Inflammatory macrophage treated with lipopolysaccharide for 1 hour (primary cell): ENCODE measurements at places on chromosomes 7 and 10.

GRCh38 chr10:89470628-89471027 lies 56.3 kb downstream of the IFIT5 start:
- no peak for DNase-seq

DNA sequence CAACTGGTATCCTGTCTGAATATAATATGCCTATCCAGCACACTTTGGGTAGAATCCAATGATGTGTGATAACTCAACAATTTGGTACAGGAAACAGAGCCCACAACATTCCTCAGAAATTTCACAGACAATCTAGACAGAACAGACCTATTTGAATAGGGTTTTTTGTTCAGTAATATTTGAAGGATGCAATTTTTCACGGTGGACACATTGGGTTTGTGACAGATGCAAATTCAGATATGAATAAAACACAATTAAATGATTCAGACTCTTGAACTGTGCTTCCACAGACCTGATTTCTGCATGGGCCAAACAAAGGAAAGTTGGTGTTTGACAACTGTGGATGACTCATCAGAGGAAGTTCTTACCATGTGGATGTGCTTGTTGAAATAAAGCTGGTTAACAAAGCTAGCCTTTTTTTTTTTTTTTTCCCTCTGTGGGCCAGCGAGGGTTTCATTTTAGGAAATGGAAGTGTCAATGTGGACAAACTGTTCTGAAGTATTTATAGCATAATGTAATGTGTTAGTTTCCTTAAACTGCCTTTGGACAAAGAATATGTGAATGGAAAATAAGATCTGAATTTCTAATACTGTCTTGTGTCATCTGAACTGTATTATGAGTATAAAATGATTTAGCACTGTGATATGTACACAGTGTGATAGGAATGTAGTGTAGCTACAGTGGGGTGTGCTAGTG lies 43.2 kb upstream of the FAM133B start:
- peak; percentile 93 for DNase-seq

GRCh38 chr10:35027567-35027966 lies 62.6 kb downstream of the CUL2 start:
- DNase-seq = peak; percentile 25

DNA sequence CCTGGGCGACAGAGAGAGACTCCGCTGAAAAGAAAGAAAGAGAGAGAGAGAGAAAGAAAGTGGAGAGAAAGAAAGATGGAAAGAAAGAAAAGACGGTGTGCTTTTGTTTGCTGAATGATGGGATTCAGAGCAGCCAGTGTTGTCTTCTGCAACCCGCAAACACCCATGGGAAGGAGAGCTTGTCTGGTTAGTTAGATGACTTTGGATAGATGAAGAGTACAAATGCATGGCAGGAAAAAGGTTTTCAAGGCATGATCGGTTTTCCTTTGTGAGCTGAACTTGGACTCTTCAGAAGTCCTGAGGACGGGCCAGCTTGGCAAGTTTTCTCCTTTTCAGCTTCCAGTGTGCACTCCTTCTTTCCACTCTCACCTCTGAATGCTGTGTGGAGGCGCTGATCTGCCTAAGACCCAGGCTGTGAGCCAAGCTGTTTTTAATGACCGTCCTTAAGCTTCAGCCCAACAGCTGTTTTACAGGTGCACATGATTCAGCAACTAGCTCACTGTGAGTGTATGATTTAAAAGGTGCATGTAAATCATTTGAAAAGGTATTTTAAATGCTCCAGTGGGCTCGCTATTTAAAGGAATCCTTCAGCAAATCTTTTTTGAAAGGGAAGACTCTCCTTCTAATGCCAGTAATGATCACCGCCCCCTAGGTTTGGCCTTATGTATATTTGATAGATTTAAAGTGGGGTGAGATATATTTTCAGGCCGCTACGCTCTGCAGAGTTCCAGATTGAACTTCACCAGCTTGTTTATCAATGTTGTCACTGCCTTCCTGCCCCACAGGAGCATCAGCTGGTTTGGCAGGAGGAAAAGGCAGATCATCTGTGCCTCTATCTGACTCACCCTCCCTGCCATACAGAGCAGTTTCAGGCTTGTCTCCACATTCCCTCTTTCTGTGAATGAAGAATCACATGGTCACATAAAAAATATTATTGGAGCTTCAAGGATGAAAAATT lies 115.0 kb downstream of the PLXDC2 start:
- DNase-seq = no peak

- DNase-seq = no peak
Observed at GRCh38 chr7:137669706-137670105, 177.1 kb downstream of the DGKI start.

DNA sequence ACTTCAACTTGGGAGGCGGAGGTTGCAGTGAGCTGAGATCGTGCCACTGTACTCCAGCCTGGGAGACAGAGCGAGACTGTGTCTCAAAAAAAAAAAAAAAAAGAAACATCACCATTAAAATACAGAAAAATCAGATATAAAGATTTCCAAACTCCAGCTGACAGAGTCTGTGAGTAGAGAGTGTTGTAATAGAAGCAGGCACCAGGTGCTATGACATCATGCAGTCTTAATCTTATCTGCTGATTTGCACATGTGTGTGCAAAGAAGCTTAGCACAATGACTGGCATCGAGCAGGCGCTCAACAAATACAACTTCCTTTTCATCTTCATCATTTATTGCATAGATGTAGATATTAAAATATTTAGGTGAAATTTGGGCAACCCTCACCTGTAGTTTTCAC lies 92.2 kb downstream of the PRKCQ start:
- DNase-seq = no peak

DNA sequence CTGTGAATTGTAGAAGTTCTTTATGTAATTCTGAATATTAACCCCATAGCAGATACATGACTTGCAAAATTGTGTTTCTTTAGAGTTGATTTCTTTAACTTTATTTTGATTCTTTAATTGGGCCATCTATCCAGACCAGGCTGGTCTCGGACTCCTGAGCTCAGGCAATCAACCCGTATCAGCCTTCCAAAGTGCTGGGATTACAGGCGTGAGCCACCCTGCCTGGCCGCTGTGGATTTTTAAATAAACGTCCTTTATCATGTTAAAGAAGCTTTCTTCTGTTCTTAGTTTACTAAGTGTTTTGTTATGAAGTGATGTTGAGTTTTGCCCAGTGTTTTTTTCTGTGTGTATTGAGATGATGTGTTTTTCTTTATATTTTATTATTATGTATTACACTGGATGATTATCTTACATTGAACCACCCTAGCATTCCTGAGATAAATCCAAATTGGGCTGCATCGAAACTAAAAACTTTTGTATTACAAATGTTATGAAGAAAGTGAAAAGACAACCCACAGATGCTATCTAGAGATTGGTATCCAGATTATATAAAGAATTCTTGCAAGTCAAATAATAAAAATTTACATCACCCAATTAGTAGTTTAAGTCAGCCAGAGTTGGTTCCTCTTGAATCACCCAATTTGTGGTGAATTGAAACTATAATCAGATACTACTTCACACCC lies 118.1 kb downstream of the TPST1 start:
- no peak for DNase-seq

- no peak for DNase-seq
Observed at GRCh38 chr7:132941905-132942304, 140.0 kb downstream of the CHCHD3 start.

GRCh38 chr10:113047963-113048781 lies 98.1 kb downstream of the TCF7L2 start:
- no peak for DNase-seq

DNA sequence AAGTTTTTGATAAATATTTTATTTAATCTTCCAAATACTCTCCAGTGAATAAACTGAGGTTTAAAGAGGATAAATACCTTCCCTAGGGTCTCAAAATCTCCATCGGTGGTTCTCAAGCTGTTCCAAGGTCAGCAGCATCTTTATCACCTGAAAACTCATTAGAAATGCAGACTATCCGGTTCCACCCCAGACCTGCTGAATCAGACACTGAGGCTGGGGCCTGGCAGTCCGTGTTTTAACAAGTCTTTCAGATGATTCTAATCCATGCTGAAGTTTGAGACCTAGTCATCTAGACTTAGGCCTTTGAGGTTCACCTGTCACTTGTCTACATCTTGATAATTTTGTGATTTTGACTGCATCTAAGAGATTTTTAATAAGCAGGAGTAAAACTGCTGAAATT lies 37.5 kb downstream of the PLEKHA8 start:
- no peak for DNase-seq

DNA sequence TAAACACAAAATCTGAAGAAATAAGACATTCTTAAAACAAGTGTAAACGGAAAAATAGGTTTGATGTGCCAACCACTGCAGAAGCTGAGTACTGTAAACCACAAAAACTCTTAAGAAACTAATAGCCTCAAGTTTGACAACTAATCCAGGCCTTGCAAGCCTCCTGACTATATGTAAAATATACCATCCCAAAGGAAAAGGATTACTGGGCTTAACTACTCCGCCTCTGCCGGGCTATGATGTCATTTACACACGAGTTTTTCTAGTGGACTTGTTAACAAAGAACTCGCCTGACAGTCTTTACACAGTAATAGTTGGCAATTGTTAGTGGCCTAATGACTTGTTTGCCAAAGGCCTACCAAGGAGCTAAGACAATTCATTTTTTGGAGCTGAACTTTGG lies 2.1 kb downstream of the KIF5B start:
- peak; percentile 42 for DNase-seq

DNA sequence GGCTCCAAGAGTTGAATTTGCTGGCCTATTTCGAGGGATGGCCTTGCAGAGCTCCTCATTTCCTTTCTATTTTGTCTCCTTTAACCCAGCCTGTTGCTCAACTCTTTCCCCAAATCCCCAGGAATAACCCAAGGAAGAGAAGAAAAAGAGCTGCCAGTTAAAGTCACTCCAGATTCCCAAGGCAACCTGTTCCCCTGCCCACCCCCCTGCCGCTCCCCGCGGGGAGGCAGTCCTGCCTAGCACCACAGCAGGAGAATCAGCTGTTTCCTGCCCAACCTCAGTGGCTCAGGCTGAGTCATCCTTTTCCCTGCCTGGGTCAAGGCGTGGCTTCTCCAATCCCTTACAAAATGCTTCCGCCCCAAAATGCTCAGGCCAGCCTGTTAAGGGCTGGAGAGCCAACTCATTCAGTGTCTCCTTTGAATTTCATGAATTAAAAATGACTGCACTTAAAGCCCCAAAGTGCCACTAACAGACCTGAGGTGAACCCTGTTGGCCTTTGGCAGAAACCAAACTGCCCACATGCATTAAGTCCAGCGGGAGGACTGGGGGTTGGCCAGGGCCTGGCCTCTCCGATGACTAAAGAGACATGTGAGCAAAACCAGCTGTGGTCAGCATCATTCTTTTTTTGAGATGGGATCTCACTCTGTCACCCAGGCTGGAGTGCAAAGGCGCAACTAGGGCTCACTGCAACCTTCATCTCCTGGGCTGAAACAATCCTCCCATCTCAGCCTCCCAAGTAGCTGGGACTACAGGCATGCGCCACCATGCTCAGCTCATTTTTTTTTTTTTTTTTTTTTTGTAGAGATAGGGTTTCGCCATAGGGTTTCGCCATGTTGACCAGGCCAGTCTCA lies 83.2 kb upstream of the KIF5B start:
- DNase-seq = peak; percentile 89

GRCh38 chr7:30143748-30144251 lies 9.0 kb downstream of the MTURN start:
- no peak for DNase-seq

GRCh38 chr7:114925434-114925833 lies 3.5 kb downstream of the MDFIC start:
- DNase-seq = peak; percentile 46

DNA sequence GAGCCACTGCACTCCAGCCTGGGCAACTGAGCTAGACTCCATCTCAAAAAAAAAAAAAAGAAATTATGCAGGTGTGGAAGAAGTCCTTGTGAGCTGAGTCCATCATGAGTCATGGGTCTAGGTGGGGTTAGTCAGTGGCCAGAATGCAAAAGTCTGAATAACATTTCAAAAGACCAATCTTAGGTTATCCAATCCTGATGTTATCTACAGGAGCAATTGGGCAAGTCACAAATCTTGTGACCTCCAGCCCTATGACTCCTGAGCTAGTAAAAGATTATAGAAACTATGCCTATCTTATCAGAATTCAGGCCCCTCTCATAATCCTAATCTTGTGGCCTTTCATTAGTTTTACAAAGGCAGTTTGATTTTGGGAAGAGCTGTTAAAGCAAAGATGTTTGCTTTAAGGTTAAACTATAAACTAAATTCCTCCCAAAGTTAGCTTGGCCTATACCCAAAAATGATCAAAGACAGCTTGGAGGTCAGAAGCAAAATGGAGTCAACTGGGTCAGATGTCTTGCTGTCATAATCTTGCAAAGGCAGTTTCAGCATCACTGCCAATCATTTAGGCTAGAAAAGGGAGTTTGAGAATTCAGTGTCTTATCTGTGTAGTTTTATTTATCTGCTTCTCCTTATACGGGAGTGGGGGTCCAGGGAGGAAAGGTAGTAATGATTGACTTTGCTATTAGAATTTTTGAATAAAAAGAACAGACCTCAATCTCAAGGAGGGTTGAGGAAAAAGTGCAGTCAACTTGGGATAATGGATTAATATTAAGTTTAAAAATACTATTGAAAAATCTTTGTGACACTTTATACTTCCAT lies 71.2 kb upstream of the TRIM24 start:
- DNase-seq = no peak

- peak; percentile 39 for DNase-seq
Observed at GRCh38 chr10:86678999-86679792, 10.9 kb downstream of the LDB3 start.

DNA sequence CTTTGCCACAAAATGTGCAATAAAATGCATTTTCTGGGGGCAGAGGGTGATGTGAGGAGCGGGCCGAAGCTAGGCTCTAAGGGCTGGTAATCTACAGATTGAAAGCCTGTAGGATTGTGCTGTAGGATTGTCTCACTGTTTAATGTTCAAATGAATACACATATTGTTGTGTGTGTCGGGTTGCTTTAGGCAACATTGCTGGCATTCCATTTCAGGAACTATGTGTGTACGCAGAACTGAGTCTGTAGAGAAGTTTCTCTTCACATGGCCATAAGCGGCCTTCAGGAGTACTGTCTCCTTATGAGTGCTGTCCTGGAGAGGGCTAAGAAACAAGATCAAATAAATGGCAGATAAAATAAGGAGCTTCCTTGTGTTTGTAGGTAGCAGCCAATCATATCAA lies 540.2 kb downstream of the GATA3 start:
- no peak for DNase-seq

DNA sequence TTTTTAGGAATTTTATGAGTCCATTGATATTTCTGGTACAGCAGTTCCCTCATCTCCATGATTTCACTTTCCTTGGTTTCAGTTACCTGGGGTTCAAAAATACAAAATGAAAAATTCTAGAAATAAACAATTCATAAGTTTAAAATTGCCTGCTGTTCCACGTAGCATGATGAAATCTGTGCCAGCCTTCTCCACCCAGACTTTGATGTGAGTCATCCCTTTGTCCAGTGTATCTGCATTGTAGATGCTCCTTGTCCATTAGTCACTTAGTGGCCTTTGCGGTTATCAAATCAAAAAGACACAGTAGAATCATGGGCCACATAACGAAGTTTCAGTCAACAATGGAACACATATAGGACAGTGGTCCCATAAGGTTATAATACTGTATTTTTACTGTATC lies 286.9 kb downstream of the PTEN start:
- peak; percentile 35 for DNase-seq

GRCh38 chr10:129491123-129491734 lies 24.2 kb downstream of the MGMT start:
- DNase-seq = no peak
